ENCODE measurements at places on chromosomes 12 and 14. TPM values are rescaled to one million over a fixed set of nuclear protein-coding genes. Genes with fewer than 3 reads are reported as not detected.

PPFIA2 gene
- total RNA-seq: not detected

KRT72 gene
- total RNA-seq: not detected

TTC6 gene
- total RNA-seq: not detected

ATP5MC2 gene
- total RNA-seq: 230 TPM

SLCO1B1 gene
- total RNA-seq: not detected

C14orf132 gene
- total RNA-seq: 3.8 TPM

MFAP5 gene
- total RNA-seq: 54.5 TPM

DLGAP5 gene
- total RNA-seq: 27.6 TPM

- no peak for DNase-seq
Measured at GRCh38 chr12:55244309-55244708, at the start of gene OR6C74. Gene OR6C74, plus strand, starts transcription at chr12:55244609. Its CDS starts 2,679 bp downstream, at chr12:55247288.

DNA sequence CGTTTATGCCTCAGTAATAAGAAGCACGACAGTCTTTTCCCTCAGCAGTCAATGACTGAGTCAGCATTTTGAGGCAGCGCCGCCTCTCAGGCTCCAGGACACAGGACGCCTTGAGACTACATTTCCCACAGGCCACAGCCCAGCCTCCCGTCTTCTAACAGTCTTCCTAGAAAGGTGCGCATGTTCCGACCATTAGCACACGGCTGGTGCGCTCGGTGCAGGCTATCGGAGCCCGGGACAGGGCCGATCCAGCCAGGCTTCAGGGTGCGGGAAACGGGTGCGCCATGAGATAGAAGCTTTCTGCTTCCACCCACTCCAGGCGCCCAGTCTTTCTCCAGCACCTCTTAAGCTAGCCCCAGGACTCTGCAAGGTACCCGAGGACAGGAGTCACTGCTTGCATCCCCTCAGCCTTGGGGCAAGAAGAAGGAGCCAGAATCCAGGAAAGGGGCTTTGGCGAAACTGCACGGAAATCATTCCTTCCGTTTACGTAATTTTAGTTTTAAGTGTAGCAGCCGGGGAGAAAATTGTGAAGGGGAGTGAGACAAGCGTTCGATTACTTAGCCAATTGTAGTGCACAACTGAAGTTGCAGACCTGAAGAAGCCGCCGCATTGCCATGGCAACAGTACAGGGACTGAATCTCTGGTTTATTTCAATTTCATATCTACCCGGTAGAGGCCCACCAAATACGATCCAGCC, 54.0 kb downstream of the ZNF641 start:
- DNase-seq: no peak

DNA sequence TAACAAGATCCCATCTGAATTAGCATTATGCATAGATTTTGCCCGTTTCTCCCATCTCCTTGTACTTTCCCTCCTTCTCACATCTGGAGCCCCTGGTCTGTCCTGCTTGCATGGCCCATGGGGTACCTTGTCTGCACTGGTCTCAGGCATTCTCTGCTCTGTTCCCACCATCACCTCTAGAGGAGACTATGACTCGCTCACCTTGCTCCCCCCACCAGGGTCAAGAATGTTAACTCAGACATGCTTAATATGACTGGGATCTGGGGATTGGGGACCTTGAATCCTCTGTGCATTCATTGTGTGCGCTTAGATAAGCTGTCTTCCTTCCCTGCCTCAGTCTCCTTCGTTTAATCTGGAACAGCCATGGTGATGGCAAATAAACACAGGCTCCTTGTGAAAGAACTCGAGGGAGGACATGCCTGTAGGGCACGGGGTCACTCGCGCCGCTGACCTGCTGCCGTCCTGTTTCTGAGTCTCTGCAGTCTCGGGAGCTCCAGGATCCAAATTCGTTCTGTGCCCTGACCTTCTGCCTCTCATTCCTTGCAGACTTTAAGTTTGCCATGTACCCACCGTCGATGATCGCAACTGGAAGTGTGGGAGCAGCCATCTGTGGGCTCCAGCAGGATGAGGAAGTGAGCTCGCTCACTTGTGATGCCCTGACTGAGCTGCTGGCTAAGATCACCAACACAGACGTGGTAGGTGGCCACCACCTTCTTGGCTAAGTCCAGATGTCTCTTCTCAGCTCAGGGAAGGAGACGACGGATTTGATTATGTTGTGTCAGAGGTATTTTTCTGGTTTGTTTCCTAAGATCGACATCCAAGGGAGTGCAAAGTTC, 15.0 kb downstream of the CCND2 start:
- no peak for DNase-seq

DNA sequence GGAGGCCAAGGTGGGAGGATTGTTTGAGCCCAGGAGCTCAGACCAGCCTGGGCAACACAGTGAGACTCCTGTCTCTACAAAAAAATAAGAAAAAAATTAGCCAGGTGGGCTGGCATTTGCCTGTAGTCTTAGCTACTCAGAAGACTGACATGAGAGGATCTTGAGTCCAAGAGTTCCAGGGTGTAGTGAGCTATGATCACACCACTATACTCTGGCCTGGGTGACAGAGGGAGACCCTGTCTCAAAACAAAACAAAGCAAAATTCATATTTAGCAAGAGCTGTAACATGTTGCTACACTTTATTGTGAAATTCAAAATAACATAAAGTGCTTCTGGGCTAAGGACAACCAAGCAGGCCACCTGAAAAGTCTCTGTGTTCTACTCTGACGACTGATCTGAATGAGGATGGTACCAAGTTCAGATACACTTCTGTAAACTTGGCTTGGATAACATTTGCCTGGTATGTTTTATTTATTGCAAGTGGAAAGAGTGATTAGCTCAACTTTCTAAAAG, 11.6 kb upstream of the STRN3 start:
- no peak for DNase-seq

DNA sequence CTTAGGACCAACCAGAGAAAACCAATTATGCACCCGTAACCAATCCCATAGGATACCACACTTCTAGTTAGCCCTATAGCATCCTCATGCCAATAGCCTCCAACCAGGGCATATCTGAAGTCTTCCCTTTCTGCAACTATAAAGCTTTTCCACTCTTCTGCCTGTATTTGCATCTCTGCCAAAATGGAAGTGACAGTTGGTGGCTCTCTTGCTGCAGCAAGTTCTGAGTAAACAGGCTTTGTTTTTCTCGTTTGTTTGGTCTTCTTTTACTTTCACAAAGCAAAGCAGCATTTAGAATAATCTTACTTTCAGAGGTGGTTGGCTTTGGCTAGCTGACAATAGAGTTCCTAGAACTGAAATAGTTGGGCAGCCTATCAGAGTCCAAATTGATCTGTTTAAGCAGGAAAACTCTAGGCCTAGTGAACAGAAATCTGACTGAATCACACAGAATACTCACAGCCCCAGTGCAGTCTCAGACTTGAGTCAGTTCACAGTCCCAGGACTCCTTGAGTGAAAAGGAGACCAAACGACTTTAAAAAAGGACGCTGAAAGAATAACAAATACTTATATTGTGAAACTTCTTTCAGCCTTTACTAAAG, 1029.7 kb upstream of the LRFN5 start:
- no peak for DNase-seq

- peak; percentile 56 for DNase-seq
Measured at GRCh38 chr12:96094201-96094600, 58.8 kb upstream of the LTA4H start.

DNA sequence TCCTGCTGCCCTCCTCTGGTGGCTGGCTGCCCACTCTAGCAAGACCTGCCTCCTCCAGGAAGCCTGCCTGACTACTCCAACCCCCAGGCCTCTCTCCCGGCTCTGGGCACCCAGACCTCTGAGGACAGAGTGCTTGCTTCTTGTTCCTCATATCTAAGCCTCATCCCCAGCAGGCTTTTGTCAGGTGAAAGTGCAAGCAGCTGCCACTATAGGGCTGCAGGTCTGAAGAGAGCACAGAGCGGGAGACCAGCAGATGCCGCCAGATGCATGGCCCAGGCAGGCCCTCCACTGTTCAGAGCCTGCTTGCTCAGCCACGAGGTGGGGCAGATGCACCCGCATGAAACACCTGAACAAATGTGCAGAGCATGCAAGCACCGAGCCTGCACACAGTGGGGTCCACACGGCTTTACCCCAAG, 73.0 kb downstream of the SERPINA3 start:
- no peak for DNase-seq

DNA sequence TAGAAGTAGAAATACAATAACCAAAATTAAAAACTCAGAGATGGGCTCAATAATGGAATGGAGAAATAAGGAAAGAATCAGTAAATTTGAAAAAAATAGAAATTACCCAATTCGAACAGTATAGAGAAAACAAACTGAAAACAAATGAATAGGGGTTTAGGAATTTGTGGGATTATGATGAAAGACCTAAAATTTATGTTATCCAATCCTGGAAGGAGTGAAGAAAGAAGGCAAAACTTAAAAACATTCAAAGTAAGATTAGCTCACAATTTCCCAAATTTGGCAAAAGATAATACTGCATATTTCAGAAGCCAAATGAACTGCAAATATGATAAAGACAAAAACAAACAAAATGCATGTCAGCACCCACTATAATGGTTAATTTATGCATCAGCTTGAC, 177.1 kb downstream of the CCDC91 start:
- no peak for DNase-seq

- DNase-seq: no peak
Measured at GRCh38 chr14:94005324-94006073, 8.4 kb downstream of the CCDC197 start.

DNA sequence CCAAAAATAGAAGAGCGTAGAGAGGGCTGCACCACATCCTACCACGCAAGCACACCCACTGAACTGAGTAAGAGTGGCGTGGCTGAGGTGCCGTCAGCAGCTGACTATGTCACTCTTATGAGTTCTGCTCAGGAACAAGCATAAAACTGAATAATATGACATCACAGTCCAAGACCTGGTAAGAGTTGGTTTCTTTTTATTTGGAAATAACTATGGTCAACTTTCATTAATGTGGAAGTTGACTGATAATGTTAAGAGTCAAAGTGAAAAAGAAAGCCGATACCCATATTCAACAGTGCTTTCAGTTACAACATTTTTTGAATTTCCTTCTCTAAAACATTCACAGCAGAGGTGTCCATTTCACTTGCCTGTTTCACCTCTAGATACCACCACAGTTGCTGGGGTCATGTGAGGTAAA, 44.6 kb downstream of the GNS start:
- no peak for DNase-seq

DNA sequence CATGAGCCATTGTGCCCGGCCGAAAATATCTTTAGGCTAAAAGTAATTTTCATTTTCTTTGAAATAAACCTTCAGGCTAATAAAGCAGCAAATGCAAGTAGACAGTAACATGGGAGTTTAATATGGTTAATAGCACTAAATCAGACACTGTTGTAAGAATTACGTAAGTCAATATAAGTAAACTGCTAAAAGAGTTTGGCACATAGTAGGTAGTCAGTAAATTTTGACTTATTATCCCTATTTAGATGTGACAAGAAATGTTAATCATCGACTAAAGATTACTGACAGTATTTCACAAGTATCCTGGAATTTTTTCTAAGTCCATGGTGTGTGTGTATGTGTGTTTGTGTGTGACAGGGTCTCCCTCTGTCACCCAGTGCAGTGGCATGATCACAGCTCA, 3.9 kb downstream of the PPP4R3A start:
- no peak for DNase-seq

GRCh38 chr14:102736956-102737355, 40.3 kb upstream of the TRAF3 start:
- DNase-seq: no peak

DNA sequence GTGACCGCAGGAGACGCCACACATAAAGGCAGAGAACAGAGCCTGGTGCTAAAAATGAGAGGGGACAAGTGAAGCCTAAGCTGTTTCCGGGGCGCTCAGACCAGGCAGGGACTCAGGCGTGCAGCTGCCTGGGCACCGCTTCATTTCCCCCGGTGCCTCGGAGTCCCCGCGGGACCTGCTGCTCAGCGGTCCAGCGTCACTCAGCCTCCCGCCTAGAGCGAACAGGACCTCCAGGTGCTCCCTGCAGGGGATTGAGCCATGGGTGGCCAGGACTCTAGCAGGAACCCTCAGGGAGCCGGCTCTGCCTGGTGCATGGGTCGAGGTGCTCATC, 31.0 kb downstream of the CCDC85C start:
- no peak for DNase-seq

DNA sequence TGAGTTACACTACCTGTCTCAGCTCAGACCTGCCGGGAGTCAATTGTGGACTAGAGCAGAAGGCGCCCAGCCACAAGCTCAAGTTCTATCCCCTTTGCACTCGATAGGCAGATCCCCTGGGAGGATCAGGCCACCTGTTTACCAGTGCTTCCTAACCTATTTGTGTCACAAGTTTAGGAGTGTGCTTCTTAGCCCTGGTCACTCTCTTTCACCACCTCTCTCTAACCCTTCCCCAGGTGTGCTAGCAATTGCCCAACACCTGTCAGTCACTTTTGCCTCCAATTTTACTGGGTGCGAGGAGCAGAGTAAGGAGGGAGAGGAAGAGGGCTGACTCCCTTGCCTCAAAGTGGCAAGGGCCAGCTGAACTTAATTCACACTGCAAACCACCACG, 745 bp upstream of the NAA30 start:
- no peak for DNase-seq

DNA sequence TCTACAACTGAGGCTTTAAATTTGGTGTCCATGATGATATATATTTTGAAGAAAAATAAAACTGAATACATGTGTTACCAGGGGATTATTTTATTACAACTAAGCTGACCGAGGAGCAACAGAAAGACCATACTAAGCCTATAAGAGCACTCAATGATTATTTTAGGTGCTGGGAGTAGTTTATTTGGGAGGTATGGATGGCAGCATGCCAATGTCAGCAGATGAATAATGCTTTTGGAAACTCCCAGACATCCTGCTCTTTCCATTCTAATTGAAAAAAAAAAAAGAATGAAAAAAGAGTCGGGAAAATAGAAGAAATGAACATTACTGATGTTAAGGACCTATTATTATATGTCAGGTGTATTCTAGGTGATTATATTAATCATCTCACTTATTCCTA, 441.2 kb downstream of the BTG1 start:
- DNase-seq: peak; percentile 31

DNA sequence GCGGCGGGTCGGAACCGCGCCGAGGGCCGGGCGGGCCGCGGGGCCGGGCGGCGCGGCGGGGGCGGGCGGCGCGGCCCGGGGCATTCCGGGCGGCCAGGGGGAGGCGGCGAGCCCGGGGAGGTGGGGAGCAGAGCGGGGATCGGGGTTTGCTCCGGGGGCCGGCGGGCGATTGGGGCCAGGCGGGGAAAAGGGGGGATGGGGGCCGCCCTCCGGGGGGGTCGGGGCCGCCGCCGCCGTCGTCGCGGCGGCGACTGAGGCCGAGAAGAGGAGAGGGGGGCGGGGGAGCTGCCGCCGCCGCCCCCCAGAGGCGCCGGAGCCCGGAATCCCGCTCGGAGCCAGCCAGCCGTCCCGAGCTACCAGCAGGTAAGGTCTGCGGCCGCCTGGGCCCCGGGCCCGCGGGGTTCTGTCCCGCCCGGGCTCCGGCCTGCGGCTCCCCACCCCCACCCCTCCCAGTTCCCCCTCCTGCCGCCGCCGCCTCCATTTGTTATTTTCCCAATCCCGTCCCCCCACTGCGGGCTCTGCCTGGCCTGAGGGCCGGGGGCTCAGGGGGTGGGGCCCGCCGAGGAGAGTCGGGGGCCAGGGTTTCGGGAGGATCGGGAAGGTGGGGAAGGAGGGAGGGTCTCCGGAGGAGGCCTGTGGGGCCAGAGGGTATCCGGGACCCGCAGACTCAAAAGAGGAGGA, 403 bp downstream of the ATN1 start:
- DNase-seq: no peak

Measured in MG63 (cell line).